Gastrocnemius medialis (tissue), 4 donors: ENCODE measurements at places on chromosomes 11 and 22. TPM values are rescaled to one million over a fixed set of nuclear protein-coding genes. Genes with fewer than 3 reads are reported as not detected.

- no peak for DNase-seq
Observed at GRCh38 chr11:32154275-32154674, 63.4 kb downstream of the RCN1 start.

GRCh38 chr11:8354622-8355415 lies 91.1 kb upstream of the LMO1 start:
- DNase-seq, result no peak

DNA sequence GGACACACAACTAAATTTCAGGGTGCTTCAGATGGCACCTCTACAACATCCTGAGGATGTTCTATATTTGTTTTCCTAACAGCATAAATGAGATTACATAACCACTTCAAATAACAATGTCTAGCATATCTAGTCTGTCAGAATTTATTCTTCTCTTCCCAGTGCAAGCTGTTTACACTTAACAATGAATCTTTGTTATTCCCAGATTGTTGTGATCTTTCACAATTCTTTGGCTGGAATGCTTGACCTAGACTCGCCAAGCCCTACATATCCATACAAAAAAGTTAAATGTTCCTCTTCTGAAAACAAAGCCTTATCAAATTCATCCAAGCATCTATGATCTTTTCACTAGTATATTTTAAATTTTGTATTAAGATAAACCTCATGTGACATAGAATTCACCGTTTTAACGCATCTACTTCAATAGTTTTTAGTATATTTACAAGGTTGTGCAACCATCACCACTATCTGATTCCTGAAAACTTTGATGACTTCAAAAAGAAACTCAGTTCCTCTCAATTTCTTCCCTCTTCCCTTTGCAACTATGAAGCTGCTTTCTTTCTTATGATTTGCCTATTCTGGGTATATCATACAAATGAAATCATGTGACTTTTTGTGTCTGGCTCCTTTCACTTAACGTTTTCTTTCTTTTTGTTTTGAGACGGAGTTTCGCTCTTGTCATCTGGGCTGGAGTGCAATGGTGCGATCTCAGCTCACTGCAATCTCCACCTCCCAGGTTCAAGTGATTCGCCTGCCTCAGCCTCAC lies 61.7 kb upstream of the CHRNA10 start:
- DNase-seq, result no peak

- DNase-seq, result no peak
Observed at GRCh38 chr22:40051322-40051721, 56.6 kb downstream of the FAM83F start.

- DNase-seq, result peak; percentile 29
Observed at GRCh38 chr11:17351510-17352176, at the start of gene NCR3LG1. NCR3LG1 (plus strand) TSS chr11:17351800; CDS start chr11:17351970, 170 bp downstream.

DNA sequence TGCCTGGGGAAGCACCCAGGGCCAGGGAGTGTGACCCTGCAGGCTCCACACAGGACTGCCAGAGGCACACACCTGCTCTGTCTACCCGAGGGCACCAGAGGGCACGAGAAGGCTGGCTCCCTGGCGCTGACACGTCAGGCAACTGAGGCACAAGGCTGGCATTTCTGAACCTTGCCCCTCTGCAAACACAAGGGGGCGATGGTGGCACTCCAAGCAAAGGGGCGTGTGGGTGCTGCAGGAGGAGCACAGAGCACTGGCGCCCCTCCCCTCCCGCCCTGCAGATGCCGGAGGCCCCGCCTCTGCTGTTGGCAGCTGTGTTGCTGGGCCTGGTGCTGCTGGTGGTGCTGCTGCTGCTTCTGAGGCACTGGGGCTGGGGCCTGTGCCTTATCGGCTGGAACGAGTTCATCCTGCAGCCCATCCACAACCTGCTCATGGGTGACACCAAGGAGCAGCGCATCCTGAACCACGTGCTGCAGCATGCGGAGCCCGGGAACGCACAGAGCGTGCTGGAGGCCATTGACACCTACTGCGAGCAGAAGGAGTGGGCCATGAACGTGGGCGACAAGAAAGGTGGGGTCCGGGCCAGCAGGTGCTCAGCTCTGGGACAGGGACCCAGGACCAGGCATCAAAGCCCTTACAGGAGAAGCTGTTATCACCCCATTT lies 20.8 kb upstream of the TXNRD2 start:
- no peak for DNase-seq

GRCh38 chr11:76806131-76806530 lies 23.0 kb downstream of the TSKU start:
- no peak for DNase-seq

DNA sequence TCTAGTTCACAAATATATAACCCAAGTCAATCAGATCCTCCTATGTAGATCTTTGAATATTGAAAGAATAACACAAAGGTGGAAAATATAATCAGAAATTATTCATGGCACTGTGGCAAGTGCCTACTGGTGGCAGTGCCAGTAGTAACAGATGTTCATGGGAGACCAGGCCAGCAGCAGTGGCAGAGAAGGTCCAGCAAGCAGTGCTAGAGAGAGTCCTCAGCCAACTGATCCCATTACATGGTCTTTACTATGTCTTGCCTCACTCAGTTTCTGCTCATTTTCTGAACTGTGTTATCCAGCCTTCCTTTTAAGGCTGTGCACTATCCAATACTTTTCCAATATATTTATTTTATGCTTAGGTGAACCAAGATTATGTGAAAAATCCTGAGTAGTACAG lies 124.9 kb downstream of the MRTFA start:
- peak; percentile 67 for DNase-seq

DNA sequence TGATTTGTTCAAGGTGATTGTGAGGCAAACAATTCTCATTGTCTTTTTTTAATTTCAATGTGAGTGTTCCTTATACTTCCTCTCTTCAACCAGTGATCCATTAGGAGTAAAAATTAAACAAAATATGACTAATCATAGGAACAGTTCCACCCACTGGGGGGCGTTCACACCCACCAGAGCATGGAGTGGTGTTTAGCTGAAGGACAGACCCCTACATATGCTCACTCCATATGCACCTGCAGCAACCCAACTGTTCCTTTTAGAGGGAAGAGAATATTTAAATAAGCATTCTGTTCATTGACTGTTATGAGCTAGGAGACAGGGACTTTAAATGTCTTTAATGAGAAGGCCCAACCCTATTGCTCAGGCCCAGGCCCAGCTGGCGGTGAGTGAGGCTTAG lies 78.7 kb upstream of the DRD2 start:
- DNase-seq, result no peak

Gene ALKBH3
- total RNA-seq, result 40.5 TPM

Gene P2RY6
- total RNA-seq, result 1.1 TPM

Gene AGBL2
- total RNA-seq, result not detected
